ENCODE measurements at places on chromosomes 3 and 15.
A peak's percentile ranks its signal among the peaks of the same experiment; 100 is the strongest.

- DNase-seq: peak; percentile 22
These were observed 8.5 kb upstream of the MYH15 start for GRCh38 chr3:108518895-108519294.

DNA sequence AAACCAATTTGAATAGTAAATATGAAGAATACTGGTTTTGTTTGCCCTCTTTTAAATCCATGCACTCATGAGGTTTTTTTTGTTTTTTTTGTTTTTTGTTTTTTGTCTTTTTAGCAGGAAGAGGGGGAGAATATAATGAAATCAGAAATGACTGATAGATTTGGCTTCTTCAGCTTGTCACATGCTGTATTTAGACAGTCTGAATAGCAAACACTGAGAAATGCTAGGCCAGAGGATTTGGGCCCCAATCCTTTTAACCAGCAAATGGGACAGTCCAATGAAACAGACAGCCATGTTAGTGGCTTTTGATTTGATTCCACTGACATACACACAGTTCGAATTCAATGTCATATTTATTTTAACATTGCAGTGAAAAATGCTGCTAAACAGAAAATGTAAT lies 14.2 kb upstream of the CEP152 start:
- no peak for DNase-seq

DNA sequence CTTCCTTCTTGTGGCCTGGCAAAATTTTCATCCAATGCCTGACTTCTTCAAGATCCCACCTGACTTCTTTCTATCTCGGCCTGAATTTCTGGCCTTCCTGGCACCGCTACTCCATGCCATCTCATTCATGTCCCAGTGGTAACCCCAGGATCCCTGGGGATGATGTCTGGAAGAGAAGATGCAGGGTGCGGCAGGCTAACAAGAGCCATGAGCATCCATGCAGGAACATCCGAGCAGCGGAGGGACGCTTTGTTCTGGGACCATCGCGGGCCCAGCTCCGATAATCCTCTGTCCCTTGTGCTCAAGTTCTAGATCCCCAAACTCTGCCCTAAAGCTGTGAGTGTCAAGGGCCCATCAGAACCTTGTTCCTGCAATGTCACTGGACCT lies 10.9 kb downstream of the MYL3 start:
- DNase-seq: no peak

- no peak for DNase-seq
These were observed 14.5 kb downstream of the CORO2B start for GRCh38 chr15:68593341-68593740.

DNA sequence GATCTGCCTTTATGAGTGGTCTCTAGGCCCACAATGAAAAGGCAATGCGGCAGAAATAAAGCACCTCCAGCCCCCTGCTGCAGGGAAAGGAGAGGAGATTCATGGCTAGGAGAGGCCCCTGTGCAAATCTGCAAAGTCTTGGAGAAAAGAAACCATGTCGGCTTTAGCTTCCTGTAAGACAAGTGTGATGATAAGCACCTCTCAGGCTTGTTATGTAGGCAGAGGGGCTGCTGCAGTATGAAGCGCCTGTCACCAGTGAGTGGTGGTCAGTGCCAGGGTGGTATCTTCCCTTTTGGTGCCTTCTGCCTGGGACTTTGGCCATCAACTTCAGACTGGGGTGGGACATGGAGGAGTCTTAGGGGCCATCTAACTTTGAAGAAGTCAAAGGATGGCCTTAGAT lies 59.2 kb upstream of the ARHGEF3 start:
- DNase-seq: no peak

GRCh38 chr3:152197451-152197850 lies 71.3 kb upstream of the MBNL1 start:
- DNase-seq: no peak

- peak; percentile 47 for DNase-seq
These were observed 402.4 kb downstream of the RBMS3 start for GRCh38 chr3:29683018-29683993.

DNA sequence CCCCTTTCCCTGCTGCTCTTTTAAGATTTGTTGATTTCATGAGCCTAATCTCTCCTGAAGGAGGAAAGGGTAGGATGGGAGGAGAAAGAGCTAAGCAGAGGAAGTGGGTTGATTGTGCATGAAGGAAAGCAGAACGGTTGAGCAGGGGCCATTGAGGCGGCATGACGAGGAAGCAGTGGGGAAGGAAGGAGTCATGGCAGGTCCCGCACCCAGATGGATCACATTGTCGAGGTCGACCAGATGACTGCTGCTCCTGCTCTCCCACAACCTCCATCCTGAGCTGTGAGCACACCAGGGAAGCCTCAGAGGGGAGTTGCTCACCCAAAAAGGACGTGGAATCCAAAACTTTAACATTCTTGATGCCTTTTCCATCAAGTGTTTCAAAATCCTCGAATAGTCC lies 42.8 kb downstream of the ABTB1 start:
- no peak for DNase-seq

- DNase-seq: no peak
These were observed 139.3 kb downstream of the PLCH1 start for GRCh38 chr3:155605571-155605970.

- DNase-seq: no peak
These were observed 748.7 kb upstream of the GOLIM4 start for GRCh38 chr3:168844472-168844871.

GRCh38 chr3:58574106-58574505 lies 3.1 kb downstream of the FAM107A start:
- no peak for DNase-seq

- no peak for DNase-seq
These were observed 17.4 kb downstream of the CCDC12 start for GRCh38 chr3:46959161-46959511.

DNA sequence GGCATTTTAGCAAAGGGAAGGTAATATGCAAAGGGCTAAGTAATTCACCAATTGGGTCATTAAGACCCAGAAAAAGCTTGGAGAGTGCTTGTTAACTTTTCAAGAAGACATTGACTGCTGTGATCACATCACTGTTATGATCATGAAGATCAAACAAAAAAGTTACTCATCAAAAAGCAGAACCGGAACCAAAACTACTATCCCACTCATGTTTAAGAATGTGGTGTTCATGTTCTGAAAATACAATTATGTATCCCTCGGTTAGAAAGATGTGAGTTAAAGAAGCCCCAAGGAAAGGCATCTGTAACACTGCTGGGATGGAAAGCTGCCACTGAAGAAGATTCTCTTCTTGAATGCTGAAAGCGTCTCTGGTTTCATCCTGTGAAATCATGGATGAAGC lies 32.6 kb downstream of the BBX start:
- no peak for DNase-seq
